HCT116 (cell line): ENCODE measurements at places on chromosomes 1 and 21. TPM values are rescaled to one million over a fixed set of nuclear protein-coding genes. Genes with fewer than 3 reads are reported as not detected.

GRCh38 chr21:25234857-25235801, 372.2 kb downstream of the MRPL39 start:
- no peak for DNase-seq

DNA sequence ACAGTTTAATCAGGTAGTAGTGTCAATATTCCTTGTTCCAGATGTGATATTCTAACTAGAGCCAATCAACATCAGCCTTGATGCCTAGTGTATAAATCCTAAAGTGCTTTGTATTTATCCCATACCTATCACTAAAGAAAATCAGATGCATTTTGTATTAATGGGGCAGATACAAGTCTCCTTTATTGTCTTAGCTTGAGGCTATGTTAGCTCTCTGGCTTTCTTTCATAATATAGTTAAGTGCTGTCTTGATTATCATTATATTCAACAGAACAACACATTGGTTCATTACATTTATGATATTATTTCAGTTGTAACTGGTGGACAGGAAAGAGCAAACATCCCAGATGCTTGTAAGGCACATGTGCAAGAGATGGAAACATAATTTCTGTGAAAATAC, 338.8 kb downstream of the PLA2G4A start:
- DNase-seq, result no peak

The ARPC5 gene
- 71.5 TPM for total RNA-seq

The SIM2 gene
- total RNA-seq, result 23.9 TPM

DNA sequence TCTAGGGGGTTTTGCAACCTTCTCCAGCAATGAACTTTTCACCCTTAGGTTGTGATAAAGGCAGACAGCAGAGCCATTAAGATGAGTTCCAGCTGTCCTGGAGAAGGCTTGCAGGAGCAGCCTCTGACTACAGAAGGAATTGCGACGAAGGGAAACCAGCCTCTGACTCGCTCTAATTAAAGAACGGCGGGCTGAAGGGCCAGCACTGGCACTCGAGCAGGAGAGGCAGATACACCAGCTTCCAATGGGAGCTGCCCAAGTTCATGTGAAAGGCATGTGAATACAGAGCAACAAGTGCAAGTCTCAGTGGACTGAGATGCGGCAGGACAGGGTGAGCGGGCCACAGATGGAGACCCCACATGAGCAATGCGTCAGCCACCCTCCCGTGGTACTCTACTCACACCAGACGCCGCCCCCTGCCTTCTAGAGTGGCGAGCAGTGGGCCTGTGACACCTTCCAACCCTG, 15.7 kb downstream of the RCC2 start:
- DNase-seq, result no peak

The HSD3B1 gene
- total RNA-seq, result not detected

The FAM72B gene
- 10.2 TPM for total RNA-seq

- no peak for DNase-seq
Measured at GRCh38 chr1:22808676-22809483, 98.2 kb downstream of the EPHB2 start.

The SPRR5 gene
- not detected for total RNA-seq

The ASAP3 gene
- total RNA-seq, result 19.7 TPM

GRCh38 chr1:71044833-71045232, 2.8 kb downstream of the PTGER3 start:
- DNase-seq, result no peak

GRCh38 chr1:239997515-239998311, 94.0 kb upstream of the FMN2 start:
- no peak for DNase-seq

The PRAMEF17 gene
- not detected for total RNA-seq

GRCh38 chr1:156172696-156173470, 19.5 kb downstream of the SEMA4A start:
- no peak for DNase-seq

- no peak for DNase-seq
Measured at GRCh38 chr21:31531967-31532366, 127.5 kb upstream of the SOD1 start.

- no peak for DNase-seq
Measured at GRCh38 chr1:7930645-7931445, 9.8 kb downstream of the TNFRSF9 start.

The AK5 gene
- total RNA-seq, result 0.22 TPM

The NBPF4 gene
- total RNA-seq, result not detected

DNA sequence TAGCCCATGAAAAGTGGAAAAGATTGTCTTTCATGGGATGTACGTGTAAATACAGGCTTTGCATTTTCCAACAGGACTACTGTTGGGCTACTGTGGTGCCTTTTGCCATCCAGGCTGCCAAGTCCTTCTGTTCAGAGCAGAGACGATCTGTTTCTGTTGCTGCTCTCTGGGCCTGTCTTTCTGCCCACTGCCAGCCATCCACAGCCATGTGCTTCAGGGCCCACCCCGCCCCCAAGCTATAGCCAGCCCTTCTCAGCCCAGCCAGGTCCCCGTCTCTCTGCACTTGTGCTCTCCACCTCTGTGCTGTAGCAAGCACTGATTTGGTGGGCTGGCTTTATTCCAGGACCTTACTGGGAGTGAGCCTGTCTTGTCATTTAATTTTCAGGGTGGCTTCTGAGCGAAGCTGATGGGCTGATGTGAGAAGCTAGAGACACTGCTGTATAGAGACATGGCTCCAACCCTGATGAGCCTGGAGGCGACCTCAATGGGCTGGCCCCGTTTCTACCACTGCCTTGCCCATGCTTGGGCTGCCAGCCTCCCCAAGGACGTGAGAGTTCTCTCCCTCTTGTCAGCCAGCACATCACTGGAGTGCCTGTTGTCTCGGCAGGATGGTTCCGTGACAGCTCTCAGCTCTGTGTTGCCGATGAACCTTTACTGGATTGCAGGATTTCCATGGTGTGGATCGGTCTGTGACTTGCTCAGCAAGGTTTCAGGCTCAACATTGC, 137.8 kb downstream of the PEX14 start:
- no peak for DNase-seq

- DNase-seq, result no peak
Measured at GRCh38 chr1:14511166-14511680, 87.3 kb upstream of the KAZN start.

The OR2T35 gene
- total RNA-seq, result not detected

The PRSS38 gene
- not detected for total RNA-seq

GRCh38 chr1:167442854-167443565, 75.3 kb downstream of the CD247 start:
- DNase-seq, result no peak

The NPHS2 gene
- not detected for total RNA-seq

The C1QC gene
- total RNA-seq, result 0.59 TPM

GRCh38 chr21:16741141-16741665, 771.6 kb upstream of the CXADR start:
- DNase-seq, result no peak

GRCh38 chr1:196207612-196208217, 400.5 kb downstream of the KCNT2 start:
- DNase-seq, result no peak

The BARHL2 gene
- not detected for total RNA-seq

The MAP1LC3C gene
- not detected for total RNA-seq

The COL18A1 gene
- 59.5 TPM for total RNA-seq

The SLC37A1 gene
- total RNA-seq, result 15.0 TPM

The KRTAP12-2 gene
- not detected for total RNA-seq
